NCI-H69 (cell line): ENCODE measurements at places on chromosomes 12 and 14.

- no peak for DNase-seq
Measured at GRCh38 chr14:24274101-24274543, 2.7 kb upstream of the RABGGTA start.

DNA sequence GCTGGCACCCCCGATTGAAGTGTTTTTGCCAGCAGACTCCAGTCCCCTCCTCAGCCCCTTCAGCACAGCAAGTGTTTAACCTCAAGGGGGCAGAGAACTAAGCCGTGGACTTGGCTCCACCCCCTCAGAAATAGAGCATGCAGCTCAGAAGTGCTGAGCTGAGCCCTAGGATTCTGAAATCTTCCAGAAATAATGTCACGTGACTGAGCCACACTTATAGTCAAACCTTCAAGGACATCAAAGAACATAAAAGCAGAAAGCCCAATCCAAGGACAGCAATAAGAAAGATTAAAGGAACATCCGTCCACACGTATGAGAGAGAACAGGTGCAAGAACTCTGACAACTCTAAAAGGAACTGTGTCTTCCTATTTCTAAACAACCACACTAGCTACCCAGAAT lies 317.7 kb upstream of the LRFN5 start:
- no peak for DNase-seq

DNA sequence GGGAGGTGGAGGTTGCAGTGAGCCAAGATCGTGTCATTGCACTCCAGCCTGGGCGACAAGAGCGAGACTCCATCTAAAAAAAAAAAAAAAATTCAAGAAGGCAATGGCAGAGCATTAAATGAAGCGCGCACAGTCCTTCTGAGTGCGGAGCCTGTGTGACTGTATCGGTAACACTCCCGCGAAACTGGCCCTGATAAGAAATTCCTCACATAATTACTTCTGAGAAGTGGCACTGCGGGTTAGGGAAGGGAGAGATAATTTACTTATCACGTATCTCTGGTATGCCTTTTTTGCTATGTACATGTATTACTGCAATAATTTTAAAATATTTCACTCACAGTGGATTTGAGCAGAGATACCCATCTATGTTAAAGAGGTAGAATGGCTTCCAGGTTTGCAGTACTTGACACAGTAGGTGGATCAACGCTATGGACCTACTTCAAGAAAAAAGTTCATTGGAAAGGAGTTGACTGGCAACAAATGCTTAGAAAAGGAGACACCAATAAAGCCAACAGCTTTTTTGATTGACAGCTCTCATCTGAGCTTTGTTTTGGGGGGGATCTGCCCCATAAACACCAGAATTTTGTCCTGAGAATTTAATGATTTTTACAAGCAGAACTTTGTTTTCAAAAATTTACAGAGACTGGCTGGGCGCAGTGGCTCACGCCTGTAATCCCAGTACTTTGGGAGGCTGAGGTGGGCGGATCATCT lies 29.2 kb upstream of the SPTLC2 start:
- no peak for DNase-seq

DNA sequence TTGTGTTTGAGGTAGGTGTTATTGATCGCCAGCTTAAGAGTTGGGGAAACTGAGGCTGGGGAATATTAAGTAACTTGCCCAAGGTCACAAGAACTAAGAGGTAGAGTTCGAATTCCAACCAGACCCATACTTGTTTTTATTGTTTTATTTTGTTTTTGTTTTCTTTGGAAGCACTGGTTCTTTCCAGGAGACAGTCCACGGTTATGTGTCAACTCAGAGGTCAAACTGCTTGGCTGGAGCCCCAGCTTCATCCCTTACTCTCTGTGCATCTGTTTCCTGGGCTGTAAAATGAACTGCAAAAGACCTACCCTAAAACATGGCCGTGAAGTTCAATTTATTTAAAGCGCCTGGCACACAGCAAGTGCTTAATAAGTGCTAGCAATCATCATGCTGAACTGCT lies 74.4 kb upstream of the MAP1LC3B2 start:
- no peak for DNase-seq

- DNase-seq = no peak
Measured at GRCh38 chr12:116067892-116068291, 209.6 kb downstream of the MED13L start.

DNA sequence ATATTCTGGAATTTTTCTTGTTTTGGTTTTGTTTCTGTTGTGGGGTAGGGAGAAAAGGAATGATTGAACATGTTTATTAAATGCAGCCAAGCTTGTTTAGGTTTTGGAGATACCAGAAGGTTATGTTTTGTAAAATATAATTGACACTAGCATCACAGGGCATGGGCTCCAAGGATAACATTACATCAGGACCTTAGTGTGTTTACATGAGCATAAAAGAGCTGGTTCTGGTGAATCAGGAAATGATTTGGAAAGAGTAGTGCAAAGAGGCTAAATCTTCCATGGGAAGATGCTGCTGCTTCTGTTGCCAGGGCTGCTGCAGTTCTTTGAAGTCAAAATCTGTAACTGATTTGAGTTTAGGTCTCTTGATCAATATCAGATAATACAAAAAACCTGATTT lies 118.7 kb downstream of the ETNK1 start:
- no peak for DNase-seq

- peak; percentile 51 for DNase-seq
Measured at GRCh38 chr14:26204728-26205479, 392.9 kb downstream of the NOVA1 start.

DNA sequence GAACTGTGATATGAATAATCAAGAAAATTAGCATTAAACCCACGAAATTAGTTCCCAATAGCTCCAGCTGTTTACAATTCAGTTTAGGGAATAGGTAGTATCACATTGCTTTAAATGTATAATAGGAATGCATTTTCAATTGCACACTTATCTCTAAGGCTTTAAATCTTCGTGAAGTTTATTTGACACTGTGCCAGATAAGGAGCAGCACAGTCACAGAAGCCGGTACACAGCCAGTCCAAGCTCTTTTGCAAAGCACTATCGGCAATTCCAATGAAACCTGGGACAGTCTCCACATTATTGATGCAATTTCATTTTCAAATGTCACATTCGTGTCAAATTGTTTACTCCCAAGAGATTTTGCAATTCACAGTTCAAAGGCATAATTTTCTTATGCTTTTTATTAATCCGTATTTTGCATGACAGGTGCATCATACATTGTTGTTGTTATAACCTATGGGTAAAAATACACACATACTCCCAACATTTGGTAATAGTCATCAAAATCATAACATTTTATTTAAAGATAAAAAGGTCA lies 602.8 kb downstream of the RPS29 start:
- DNase-seq = peak; percentile 69

DNA sequence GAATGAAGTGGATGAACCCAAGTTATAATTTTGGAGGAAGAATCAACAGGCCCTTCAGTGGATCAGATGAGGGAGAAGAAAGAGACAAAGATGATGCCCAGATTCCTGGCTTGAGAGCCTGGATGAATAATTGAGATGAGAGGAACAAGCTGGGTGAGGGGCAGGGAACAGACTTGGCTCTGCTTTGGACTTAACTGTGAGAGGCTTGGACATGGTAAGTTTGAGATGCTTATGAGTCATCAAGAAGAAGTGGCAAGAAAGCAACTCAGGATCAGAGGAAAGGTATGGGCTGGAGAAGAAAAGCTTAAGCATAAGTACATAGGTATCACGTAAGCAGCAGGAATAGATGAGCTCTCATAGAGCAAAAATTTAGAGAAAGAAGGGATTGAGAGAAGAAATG lies 55.3 kb downstream of the FIGNL2 start:
- no peak for DNase-seq

GRCh38 chr14:105193916-105194782 lies 13.0 kb upstream of the NUDT14 start:
- DNase-seq = peak; percentile 90

DNA sequence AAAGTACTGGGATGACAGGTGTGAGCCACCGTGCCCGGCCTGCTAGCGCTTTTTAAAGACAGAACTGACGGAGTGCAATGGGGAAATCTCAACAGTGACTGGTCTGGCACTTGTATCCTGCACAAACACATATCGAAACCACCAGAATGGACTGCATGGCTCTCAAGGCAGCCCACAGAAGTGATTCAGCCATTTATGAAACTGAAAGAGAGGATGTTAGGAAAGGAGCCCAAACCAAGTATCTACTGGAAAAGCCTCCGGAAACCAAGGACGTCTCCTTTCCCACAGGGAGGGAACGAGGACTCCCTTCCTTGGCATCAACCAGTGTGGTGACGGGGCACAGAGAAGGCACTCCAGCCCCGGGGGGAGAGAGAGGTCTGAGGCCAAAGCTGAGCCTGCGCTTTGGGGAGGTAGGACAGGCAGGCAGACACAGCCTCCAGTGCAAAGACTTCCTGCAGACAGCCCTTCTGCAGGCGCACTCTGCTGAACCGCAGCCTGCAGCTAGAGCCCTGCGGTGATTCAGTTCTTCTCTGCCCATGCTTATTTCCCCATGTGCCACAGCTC lies 16.5 kb downstream of the SLC15A4 start:
- no peak for DNase-seq

GRCh38 chr14:49849213-49849847 lies 3.3 kb downstream of the NEMF start:
- peak; percentile 74 for DNase-seq

DNA sequence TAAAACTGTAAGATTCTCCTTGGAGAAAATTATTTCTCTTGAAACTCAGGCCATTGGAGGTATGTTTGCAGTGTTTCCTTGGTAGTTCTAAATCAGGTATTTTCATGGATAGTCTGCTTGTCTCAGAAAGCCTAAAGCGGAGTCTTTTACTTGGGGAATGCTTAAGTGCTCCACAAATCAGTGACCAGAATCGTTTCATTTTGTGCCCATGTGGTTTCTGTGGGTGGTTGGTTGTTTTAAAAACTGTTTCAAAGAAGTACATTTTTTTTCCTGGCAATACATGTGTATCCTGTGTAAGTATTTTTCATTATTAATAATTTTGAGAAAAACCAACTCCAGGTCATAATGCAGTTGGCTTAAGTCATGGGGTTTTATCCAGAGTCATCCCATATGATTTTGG lies 33.6 kb downstream of the CCDC91 start:
- no peak for DNase-seq

GRCh38 chr12:40566271-40566670 lies 126.0 kb upstream of the CNTN1 start:
- peak; percentile 95 for DNase-seq

DNA sequence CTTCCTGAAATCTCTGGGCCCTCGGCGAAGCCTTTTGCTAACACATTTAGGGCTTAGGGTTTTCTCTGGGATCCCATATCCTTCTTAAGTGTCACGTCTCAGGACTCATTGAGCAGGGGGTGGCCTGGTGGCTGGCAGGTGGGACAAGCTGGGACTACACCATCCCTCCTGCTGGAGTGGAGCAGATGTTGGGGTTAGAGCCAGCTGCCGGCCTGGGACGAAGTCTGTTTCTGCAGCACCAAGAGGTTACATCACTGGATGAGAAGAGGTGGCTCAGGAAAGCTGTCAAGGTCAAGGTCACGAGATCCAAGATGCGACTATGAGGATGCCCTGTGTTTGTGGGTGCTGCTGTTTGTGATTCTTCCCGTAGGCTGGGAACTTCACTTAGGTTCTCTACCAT lies 16.3 kb downstream of the SMCO2 start:
- no peak for DNase-seq

DNA sequence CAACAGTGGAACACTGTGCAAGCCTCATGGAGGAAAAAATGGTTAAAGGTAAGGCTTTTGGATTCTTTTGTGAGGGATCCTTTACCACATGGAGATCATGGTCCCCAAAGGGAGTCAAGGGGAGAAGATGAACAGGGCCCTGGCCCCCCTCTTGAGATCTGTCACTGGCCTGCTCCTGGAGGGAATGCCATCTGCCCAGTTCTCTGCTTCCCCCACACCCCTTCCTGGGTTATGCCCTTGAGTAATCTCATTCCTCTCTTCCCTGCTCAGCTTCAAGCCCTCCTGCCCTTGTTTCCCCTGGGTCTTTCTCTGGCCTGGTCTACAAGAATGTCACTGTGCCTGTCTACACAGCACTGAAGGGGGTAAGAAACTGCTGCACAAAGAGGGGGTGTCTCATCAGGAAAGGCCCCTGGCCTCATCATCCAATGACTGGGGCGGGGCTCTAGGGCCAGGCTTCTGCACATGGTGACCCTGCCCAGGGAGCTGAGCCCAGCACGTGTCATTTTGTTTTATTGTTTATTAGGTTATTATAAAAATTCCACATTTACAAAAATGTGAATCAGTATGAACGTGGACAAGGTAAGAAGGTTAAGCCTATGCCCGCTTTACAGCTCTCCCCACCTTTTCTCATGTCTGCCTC lies 30.3 kb downstream of the PIGH start:
- no peak for DNase-seq

DNA sequence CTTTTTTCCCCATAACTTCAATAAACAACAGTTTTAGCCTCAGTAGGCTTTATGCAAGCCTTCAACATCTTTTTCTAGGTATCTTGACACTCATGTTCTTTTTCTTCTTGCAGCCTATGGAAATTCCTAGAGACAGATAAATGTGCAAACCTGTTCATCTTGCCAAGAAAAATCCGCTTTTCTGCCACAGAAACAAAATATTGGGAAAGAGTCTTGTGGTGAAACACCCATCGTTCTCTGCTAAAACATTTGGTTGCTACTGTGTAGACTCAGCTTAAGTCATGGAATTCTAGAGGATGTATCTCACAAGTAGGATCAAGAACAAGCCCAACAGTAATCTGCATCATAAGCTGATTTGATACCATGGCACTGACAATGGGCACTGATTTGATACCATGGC lies 295.9 kb downstream of the ZFP36L1 start:
- no peak for DNase-seq

DNA sequence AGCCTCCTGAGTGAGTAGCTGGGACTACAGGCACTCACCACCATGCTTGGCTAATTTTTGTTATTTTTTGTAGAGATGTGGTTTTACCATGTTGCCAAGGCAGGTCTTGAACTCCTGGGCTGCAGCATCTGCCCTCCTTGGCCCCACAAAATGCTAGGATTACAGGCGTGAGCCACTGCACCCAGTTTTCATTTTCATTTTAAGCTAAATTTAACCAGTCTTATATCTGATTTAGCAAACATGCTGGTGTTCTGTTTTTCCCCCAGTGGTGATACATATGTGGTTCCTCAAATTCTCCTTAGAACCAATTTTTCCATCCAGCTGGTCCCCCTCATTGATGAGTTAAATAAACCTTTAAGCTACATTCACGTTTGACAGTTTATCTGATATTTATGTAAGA lies 43.8 kb upstream of the BICD1 start:
- DNase-seq = no peak

DNA sequence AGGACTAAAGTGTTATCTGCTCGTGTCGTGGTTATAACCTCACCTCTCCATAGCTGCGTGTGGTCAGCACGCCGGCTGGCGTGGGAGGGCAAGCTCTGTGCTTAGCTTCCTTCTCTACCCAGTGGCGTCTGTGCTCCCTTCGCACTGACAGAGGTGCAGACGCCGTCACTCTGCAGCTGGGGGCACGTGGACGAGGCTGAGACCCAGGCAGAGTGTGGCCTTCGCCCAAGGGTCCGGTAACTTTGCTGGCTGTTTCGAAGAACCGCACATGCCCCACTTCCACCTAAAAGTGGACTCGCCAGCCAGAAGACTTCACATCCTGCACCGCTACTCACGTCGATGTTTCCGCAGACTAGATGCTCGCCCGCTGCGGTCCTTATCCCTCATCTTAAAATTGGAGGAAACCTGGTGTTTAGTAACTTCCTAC lies 35.9 kb upstream of the DYNC1H1 start:
- no peak for DNase-seq

GRCh38 chr14:102929241-102930137 lies 7.0 kb downstream of the AMN start:
- no peak for DNase-seq

- no peak for DNase-seq
Measured at GRCh38 chr14:73630009-73630780, 14.6 kb upstream of the DNAL1 start.

GRCh38 chr12:9606736-9607372 lies 862 bp downstream of the KLRB1 start:
- DNase-seq = no peak
